ENCODE measurements at places on chromosomes 13 and 19.
A peak's percentile ranks its signal among the peaks of the same experiment; 100 is the strongest.

GRCh38 chr13:105552078-105552477, 983.4 kb downstream of the EFNB2 start:
- DNase-seq: no peak

DNA sequence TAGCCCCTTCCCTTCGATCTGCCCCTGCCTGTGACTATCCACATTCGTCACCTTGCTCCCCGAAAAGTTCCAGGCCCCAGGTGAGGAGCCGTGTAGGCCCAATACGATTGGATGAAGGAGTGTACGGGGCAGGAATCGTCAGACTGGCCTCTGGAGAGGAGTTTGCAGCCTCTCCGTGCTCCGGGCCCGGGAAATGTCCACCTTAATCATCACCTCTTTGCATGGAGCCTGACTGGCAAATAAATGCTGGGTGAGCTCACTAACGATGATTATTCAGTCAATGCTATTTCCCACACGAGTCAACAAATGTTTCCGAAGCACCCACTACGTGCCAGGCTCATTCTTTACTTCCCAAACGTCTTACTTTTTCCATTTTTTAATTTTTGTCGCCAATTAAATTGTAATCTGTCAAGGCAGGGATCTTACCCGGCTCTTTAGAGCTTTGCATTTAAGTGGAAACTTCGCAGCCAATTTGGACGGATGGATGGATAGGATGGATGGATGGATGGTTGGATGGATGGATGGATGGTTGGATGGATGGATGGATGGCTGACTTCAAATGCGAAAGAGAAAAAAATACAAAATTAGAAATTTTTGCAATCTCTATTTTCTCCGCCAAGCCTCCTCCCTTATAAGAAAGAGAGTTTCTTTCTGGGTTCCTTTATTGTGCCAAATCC, 45.8 kb downstream of the TGDS start:
- DNase-seq: no peak

DNA sequence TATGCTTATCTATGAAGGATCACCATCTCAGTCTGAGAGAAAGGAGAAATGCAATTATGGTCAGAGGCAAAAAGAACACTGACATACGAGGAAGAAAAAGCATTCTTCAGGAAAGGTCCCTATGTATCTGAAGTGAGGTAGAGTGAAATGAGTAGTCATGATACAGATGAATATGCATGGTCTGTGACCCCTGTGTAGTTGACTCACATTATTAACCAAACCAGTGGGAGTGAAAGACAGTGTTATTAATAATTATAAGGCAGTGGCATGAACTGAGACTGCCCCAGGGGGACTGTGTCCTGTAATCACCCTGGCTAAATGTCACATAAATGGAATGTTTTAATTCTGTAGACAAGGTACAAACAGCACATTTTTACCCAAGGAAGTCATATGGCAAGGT, 1320.2 kb upstream of the PCDH9 start:
- DNase-seq: no peak

GRCh38 chr19:30799865-30800755, 427.9 kb downstream of the ZNF536 start:
- peak; percentile 36 for DNase-seq

GRCh38 chr19:7267792-7268704, 26.2 kb downstream of the INSR start:
- DNase-seq: no peak

DNA sequence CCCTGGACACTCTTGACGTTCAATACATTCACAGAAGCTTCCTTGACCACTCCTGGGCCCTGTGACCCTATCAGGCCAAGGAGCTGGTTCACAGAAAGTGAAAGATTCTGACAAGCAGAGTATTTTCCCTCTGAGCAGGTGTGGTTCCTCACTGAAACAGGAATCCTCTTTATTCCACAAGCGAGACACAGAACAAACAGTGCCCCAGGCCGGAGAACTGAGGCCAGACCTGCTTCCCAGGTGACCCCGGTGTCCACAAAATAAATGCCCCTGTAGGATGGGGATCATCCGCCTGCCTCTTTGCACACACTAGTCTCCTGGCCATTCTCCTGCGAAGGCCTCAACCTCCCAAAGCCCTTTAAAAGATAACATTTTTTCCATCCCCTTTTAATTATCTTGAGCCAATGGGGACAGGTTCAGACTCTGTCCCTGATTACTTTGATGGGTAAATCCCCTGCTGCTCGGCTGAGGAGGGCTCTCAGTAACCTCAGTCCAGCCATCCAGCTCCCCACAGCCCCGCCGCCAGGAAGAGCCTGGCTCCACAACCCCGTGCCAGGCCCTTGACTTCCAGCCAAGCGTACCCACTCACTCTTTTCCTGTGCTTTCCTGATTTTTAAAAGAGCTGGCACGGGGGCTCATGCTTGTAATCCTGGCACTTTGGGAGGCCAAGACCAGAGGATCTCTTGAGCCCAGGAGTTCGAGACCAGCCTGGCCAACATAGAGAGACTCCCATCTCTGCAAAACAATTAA, 129.1 kb downstream of the FOXO1 start:
- no peak for DNase-seq

DNA sequence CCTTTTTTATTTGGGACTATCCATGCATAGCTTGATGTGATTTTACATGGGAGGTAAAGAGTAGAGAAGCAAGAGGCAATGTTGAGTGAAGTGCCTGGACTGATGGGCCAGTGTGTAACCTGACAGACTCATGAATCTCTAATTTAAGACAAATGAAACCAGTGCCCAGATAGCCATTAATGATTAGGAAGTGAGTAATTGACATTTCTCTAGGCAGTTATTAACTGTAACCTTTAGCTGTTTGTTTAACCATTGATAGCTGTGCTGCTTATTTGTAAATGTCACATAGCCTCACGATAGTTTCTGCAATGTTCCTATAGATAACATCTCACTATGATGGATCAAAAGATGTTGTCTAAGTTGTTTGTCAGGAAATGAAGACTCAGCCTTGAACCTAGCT, 1047.5 kb upstream of the SPRY2 start:
- no peak for DNase-seq

DNA sequence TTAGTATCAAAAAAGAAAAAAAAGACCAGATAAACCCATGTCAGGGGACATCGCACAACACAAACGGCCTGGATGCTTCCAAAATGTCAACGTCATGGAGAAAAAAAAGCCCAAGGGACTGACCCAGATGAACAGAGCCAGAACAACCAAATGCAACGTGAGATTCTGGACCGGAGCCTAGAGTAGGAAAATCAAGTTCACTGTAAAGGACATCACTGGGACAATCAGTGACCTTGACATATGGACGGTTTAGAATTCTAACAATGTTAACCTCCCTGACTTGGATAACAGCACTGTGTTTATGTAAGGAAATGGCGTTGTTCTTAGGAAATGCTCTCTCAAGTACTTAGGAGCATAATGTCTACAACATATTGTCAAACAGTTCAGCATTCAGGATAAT, 15.1 kb upstream of the EMP3 start:
- DNase-seq: no peak

- DNase-seq: no peak
Measured at GRCh38 chr19:10104130-10104513, 1.6 kb upstream of the ANGPTL6 start.

GRCh38 chr19:46573679-46574498, 27.2 kb upstream of the CALM3 start:
- DNase-seq: no peak

DNA sequence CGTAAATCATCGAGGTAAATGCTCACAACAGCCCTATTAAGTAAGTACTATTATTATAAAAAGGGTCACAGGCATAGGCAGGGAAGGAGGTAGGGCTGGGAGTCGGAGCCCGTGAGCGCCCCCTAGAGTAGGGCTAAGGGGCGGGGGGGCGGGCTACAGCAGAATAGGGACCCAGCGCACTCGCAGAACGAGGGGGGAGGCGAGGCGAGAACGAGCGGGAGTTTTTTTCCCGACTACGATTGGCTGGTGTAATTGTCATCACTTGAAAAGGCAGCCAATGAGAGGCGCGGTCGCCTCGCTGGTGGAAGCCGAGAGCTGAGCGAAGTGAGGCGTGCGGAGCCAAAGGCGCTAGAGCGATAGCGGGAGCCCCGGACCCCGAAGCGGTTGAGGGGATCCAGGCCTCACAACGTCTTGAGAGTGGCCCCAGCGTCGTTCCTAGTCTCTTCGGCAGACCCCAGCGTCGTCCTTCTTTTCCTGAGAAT, 24.2 kb downstream of the KEAP1 start:
- DNase-seq: peak; percentile 58

GRCh38 chr13:72383646-72384045, 343.8 kb downstream of the MZT1 start:
- DNase-seq: no peak

DNA sequence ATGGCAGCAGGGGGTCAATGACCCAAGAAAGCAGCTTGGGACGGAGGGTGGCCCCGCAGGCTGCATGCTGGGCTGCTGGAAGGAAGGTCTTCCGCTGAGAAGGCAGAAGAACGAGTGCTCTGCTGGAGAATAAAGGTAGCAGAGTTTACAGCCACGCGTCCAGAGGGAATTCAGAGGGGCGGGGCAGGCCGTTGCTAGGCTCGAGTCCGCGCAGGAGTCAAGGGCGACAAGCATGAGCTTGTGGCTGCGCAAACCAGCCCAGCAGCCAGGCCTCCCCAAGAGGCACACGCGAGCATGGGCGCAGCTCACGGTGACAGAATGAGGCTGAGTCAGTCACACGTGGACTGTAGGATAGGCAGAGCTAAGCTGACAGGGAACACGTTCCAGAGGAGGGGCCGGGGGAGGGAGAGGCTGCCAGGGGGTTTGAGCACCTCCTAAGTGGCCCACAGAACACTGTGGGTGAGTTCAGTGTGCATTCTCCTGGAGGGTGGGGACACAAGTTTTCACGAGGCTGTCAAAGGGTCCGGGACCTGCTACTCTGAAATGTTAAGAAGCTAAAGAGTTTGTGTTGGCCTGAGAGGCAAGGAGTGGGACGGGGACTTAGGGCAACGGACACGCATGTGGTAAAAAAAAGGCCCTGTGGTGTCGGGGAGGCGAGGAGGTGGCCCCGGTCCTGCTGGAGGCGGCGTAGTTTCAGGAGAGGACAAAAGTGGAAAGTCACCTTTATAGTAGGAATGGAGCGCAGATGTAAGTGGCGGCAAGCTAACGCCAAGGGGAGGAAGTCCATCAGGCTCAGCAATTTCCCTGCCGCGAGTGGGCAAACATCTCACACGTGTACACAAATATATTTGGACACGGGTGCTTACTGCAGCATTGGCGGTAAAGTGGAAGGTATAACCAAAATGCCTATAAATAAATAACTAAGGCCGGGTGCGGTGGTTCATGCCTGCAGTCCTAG, 17.7 kb downstream of the RFX2 start:
- DNase-seq: no peak

- DNase-seq: no peak
Measured at GRCh38 chr13:111371720-111372119, 51.3 kb downstream of the TEX29 start.
